ENCODE measurements at places on chromosomes 5 and 9.
A peak's percentile ranks its signal among the peaks of the same experiment; 100 is the strongest.

GRCh38 chr9:3888497-3888858 is 362.7 kb upstream of the RFX3 start:
- no peak for DNase-seq

- no peak for DNase-seq
Observed at GRCh38 chr9:135320331-135320730, 159.3 kb upstream of the PPP1R26 start.

DNA sequence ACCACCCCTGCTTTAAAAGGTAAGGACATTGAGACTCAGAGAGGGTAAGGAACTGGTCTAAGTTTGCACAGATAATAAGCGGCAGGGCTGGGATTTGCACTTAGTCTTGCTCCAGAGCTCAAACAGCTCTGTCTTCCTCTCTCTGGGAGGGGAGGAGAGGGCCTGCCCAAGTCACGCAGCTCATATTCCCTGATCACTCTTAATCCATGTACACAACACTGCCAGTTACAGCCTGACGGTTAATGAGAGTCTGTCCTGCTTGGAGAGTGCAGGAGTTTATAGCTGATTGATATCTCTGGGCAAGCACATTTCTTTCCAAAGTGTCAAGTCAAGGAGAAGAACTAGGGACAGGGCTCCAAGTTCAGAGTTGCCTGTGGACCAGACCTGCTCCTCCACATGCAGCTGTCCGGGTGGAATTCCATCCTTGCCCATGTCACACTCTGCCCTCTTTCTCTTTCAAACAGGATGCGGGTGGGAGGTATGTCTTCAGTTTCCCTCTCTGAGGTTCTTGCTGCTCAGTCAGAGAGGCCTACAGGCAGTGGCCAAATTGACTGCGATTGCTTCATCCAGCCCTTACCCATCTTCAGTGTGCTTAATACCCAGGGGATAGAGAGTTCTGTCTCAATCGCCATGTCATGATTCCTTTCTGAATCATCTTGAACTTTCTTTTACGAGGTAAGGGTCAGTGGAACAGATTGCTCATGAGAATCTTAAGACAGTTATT is 54.5 kb downstream of the GALNT12 start:
- peak; percentile 65 for DNase-seq

GRCh38 chr5:169945831-169946261 is 34.4 kb downstream of the INSYN2B start:
- DNase-seq, result peak; percentile 67

- no peak for DNase-seq
Observed at GRCh38 chr9:123472862-123473614, 117.0 kb downstream of the CRB2 start.

- peak; percentile 18 for DNase-seq
Observed at GRCh38 chr9:129160712-129161533, 17.1 kb downstream of the IER5L start.

DNA sequence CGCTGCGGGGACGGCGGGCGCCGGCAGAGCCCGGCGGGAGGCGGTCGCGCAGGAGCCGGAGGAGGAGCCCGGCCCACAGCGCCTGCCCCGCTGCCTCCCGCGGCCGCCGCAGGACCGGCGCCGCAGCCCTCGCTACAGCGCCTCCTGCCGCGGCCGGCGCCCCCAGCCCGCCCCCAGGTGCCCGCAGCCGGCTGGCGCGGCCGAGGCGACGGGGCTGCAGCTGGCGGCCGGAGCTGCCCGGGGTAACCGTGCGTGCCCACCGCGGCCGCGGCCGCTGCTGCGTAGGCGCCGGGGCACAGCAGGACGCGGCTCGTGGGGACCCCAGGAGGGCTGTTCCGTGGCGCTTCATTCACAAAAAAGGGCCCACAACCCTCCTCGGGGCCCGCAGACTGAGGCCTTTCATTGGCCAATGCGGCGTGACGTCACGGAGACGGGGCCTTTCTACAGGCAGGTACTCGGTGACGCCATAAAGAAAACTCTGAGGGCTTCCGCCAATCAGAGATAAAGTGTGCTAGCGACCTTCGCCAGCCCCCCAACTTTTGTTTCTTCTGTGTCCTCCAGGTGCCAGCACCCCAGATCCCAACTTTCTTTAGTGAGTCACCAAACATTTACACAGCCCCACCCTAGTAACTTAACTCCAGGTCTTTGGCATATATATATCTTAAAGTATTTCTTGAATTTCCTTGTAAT is at the start of gene CDC14B:
Gene CDC14B, minus strand, starts transcription at position 353 of the 690 bp plus-strand sequence. CDS start 465 bp downstream, outside the sequence.
- DNase-seq, result peak; percentile 93

- DNase-seq, result no peak
Observed at GRCh38 chr5:61647672-61648071, 315.6 kb downstream of the ZSWIM6 start.

DNA sequence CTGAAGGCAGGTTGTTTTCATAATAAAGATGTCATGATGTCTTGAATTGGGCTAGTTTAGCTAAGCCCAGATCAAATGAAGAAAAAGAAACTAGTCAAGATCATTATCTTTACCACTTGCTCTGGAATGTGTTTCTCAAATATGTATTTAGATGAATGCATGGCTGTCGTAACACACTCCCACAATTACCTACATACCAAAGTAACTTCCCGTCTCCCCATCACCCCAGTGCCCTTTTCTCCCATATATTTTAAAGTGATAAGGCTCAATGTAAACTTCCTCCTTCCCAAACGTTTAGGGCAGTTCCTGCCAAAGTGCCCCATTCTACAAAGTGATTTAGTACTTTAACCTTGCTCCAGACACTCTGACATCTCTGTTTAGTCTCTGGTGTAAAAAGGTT is 61.4 kb downstream of the SLC1A3 start:
- DNase-seq, result no peak

DNA sequence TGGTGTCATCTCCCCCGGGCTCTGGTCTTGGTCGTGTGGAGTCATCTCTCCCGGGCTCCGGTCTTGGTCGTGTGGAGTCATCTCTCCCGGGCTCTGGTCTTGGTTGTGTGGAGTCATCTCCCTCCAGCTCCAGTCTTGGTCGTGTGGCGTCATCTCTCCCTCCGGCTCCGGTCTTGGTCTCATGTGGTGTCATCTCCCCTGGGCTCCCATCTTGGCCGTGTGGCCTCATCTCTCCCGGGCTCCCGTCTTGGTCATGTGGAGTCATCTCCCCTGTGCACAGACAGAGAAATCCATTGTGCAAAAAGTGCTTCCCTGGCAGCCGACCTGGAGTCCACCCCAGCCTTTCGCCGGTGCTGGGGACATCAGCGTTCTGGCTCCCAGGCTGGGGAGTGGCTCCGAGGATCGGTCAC is 91.1 kb upstream of the CACNA1B start:
- DNase-seq, result peak; percentile 66

- DNase-seq, result no peak
Observed at GRCh38 chr9:85402551-85402950, 339.2 kb downstream of the AGTPBP1 start.

DNA sequence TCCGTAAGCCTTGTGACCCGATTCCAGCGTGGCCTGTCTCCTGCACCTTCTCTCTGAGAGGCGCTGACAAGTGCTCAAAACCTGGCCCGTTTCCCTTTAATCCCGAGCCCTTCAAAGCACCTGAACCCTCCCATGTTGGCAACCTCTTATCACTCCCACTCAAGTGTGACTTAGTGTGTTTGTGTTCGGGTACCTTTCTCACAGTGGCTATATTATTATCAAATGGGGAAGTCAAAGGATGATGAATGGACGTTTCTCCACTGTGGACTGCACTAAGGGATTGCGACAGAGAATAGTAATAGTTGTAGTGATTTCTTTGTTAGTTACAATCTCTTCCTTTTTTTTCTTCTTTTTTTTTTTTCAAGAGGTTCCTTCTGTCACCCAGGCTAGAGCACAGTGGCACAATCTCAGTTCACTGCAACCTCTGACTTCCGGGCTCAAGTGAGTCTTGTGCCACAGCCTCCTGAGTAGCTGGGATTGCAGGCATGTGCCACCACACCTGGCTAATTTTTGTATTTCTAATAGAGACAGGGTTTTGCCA is 65.4 kb upstream of the TNFSF8 start:
- DNase-seq, result no peak

Measured in brain microvascular endothelial cell (primary cell).